Stimulated activated CD8-positive, alpha-beta memory T cell treated with anti-CD3 and anti-CD28 coated beads, Interleukin-7, amount 100 ng/mL, for 24 hours (primary cell): ENCODE measurements at places on chromosomes 1 and 21.

DNA sequence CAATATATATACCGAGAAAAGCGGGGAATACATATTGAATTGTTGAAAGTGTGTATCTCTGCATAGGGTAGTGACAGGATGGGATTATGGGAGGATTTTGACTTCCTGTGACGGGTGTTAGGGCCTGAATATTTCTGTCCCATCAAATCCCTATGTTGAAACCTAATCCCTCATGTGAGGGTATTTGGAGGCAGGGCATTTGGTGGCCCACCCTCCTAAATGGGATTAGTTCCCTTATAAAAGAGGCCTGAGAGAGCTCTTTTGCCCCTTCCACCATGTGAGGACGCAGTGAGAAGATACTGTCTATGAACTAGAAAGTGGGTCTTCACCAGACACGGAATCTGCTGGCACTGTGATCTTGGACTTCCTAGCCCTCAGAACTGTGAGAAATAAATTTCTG, 137.3 kb downstream of the ZSCAN20 start:
- no peak for DNase-seq

DNA sequence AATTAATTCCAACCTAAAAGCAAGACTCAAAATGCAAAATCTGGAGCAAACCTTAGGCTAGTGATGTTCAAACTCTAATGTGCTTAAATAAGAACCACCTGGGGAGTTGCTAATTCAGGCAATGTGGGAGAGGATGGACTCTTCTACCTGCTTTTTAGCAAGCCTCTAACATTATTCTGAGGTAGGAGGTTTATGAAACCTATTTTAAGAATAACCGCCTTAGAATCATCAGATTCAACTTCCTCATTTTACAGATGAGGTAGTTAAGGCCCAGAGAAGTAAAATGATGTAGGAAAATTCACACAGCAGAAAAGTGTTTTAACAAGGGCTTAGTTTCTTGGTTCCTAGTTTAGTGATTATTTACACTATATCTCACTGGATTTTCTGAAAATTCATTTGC, 8.6 kb upstream of the NTNG1 start:
- no peak for DNase-seq

GRCh38 chr21:37531431-37531932, 164.9 kb downstream of the DYRK1A start:
- no peak for DNase-seq

DNA sequence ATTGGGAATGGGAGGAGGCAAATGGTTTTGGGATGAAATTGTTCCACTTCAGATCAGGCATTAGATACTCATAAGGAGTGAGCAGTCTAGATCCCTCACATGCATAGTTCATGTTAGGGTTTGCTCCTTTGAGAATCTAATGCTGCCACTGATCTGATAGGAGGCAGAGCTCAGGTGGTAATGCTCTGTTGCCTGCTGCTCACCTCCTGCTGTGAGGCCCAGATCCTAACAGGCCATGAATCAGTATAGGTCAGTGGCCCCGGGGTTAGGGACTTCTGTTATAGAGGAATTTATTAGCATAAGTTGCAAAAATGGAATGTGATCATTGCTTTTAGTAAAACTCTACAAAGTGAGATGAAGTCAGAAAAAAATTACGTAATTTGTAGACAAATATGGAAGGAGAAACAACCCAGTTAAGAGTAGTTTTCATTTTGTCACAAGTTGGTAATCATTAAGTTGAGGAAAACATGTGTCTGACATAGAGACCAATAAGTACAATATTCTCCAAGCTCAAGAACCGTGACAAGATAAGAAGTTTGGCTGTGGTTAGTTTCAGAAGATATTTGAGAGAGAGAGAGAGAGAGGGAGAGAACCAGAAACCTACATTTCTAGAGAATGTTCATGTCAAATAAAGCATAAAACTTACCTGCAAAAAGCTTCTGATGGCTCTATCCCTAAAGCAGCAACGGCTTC, 689.7 kb upstream of the PRMT6 start:
- no peak for DNase-seq

DNA sequence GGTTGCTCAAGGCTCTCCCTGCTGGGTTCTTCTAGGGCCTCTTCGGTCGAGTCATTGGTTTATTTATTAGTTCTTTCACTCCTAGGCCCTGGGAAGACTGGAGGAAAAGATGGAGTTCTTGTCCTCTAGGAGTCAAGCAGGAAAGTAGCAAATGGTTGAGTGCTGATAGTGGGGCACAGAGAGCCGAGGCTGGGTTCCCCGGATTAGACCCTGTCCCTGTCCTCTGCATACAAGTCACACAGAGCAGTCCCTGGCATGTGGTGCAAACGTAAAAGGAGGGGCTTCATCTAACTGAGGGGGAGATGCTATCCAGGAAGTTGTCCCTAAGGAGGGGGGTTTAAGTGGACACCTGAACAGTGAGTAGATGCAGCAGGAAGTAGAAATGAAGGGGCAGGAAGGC, 19.2 kb upstream of the KCNE2 start:
- DNase-seq, result no peak

DNA sequence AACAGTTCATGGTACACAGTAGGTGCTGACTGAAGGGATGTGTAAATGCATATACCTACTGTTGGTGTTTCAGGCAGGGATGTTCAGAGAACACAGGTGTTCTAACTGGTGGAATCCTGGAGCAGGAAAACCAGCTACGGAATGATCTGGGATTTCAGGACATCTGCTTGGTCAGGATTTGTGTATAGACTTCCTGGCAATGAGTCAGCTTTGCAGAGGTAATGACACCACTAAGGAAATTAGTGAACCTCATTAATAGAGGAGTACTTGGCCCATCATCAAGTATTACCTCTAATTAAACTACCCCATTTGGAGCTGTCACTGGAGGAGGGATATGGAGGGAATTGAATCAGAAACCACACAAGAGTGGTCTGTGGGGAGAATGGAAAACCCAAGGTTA, 7.3 kb downstream of the MRPL37 start:
- DNase-seq, result no peak

DNA sequence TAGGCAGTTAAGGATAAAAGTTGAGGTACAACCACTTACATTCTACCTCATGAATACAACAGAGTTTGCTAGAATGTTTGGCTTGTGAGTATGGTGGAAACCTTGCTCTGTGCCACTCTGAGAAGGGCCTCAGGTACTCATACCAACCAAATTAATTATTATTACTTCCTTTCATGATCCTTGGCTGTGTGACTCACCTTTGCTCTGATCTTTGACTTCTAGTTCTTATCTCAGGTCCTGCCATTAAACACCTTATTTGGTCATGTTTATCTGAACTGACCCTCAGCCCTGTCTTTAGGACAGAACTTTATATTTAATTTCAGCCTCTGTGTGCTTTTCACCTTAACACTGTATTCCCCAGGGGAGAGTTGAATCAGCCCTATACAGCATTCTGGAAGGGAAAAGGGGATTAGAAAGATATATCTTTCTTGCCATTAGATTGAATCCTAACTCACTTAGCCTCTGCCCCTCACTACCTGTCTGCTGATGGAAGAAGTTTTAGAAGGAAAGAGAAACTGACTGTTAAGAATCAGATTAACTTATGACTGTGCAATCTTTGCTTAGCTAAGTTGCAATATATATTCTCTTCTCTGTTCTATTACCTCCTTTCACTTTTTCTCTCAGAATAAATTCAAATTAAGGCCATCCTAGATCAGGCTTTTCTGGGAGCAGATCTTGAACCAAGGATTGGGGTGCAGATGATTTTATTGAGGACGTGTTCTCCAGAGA, 260.4 kb upstream of the DPYD start:
- DNase-seq, result no peak

DNA sequence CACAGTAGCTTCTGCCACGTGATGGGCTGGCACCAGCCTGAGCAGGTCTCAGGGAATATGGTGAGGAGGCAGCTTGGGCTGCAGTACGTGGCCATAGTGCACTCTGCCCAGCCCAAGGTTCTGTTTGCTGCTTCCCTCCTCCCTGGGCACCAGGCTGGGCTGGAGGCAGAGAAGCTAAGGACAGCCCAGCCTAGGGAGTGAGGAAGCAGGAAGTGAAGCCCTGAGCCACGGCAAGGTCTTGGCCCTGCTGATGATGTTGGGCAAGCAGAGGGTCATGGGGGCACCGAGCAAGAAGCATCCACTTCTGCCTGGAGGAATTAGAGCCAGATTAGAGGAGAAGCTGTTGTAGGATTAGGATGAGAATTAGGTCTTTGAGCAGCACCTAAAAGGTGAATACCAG, 326.7 kb upstream of the VAMP3 start:
- DNase-seq, result no peak

- no peak for DNase-seq
Measured at GRCh38 chr1:22676916-22677583, 24.0 kb downstream of the C1QB start.

GRCh38 chr1:31437433-31438037, 24.5 kb downstream of the SERINC2 start:
- DNase-seq, result no peak

DNA sequence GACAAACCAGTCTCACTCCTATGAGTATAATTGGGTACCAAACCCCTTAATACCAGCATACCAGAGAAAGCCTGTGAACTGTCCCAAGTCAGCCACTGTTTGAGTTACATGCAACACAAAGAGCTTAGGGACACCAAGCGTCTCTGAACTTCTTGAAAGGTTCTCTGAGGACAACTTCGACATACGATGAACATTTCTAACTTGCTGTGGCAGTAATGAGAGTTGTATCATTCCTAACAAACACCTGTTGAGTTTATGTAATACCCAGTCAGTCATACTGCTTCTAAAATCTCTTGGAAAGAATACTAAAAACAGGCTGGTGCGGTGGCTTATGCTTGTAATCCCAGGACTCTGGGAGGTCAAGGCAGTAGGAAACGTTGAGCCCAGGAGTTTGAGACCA, 18.4 kb downstream of the CCT8 start:
- no peak for DNase-seq

GRCh38 chr1:115432061-115432460, 94.0 kb upstream of the NGF start:
- no peak for DNase-seq

DNA sequence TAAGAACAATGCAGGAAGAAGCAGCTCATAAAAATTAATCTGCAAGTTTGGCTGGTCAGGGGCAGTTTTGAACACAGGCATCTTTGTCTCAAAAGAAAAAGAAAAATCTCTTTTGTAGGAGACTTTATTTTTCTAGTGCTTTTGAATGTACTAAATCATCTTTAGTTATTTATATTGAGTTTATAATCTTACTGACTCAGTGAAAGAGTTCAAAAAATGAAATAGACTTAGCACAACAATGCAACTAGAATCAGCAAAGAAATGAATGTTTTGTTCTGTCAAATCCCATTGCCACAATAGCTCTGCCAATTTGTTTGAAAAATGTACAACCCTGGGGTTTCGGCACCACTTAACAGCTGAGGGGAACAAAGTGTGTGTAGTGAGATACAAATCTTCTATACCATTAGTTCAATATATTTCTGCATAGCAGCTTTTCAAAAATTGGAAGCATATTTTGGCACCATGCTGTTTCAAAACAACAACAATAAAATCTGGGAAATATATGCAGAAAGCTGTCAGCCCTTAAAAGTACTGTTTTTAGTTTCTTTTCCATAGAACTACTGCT, 1969.1 kb downstream of the MRPL39 start:
- no peak for DNase-seq

GRCh38 chr1:113674591-113674990, 84.7 kb downstream of the PHTF1 start:
- DNase-seq, result no peak

DNA sequence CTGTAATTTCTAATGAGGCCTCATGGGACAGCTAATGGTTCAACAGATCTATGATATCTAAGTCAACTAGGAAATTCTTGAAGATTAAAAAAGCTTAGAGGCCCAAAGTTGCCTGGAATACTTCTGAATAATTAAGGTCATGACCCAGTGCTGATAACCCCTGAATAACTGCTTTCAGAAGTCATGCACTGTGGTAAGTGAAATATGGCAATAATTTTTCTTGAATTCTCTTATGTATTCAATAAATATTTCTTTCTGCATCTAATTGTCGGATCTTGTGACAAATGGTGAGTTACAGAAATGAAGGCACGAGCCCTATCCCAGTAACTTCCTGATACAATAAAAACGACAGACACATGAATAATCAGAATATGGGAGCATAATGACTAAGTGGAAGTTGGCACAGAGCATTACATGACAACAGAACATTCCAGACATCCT, 219.3 kb upstream of the GREM2 start:
- no peak for DNase-seq

- DNase-seq, result no peak
Measured at GRCh38 chr21:33018707-33019465, 6.8 kb upstream of the OLIG2 start.

- no peak for DNase-seq
Measured at GRCh38 chr1:212488436-212489283, 55.9 kb downstream of the NENF start.

DNA sequence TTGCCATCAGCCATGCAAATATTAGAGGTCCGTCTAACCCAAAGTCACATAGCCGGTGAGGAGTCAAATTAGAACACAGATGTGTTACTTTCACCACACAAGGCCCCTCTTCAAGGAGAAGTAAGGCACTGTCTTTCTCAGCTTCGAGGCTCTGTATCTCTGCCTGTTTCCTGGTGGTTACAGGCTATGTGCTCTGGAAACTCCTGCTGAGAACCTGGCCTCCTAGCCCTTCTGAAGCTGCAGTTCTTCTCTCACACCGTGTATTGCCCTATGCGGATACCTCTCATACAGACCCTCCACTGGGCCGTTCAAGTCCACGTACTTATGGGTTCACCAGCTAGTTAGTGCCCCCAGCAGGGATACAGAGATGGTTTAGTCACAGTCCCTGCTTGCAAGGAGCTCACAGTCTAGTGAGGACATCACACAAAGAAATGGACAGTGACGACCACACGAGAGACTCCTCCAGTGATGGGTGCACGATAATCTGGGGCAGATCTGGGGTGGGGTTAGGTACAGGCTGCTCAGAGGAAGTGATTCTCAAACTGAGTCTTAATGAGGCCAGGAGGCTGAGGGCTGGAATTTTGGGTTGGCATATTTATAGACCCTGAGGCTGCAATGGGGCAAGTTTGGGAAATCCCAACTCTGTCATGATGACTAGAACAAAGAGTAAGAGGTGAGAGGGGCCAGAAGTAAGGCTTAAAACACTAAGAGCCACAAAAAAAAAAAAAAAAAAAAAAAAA, 22.8 kb upstream of the ELOA start:
- no peak for DNase-seq

DNA sequence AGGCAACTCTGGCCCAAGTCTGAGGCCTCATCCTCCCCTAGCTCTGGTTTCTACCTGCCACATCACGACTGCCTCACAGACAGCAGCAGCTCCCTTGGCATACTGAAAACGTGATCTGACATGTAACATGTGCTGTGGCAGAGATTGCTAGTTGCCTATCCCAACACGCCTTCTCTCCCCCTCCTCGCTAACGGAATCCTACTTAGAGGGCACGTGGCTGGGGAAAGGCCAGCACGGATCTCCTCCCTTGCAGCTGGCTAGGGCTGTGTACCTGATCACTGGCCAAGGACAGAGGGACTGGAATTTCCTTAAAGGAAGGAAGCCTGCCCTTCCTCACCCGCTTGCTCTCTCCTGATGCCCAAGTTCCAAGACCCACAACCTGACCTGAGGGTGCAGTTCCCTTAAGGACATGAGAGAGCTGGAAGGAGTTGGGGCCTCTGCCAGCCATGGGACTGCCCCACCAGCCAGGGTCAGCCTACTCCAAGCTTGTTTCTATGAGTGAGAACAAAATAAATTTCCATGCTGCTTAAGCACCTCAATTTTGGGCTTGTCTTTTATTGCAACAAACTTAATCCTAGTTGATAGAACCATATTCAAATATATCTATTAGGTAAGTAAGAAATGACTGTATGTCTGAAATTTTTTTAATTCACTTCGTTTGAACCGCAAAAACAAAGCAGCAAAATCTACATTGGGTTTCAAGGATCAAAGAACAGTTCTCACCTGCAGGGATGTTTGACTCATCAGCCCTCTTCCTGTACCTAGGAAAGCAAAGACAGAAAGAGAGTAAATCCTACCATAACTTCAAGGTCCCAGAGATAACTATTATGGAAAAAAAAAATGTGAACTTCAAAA, 7.2 kb downstream of the SETD4 start:
- no peak for DNase-seq
